ENCODE measurements at places on chromosomes 6 and 20.

DNA sequence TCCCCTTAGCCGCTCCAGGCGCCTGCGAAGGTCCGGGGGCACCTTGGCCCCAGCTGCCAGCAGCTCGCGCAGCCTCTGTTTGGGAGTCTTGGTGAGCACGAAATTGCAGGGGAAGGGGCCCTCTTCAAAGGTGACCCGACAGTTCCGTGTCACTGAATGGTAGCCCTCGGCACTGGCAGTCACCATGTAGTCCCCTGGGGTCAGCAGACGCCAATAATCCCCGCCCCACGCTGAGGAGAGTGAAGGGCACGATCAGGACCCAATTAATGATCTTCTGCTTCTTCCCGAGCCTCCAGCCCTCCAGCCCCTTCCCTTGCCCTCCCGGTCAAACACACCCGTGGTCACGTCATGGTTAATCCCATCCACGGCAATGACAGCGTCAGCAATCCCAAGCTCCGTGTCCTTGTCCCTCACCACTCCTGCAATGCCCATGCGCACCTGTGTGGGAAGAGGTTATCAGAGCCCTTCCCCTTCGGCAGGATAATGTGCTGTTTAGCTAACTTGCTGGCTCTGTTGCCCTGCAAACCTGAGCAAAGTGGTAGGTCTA is 6.2 kb downstream of the CPXM1 start:
- DNase-seq = no peak

GRCh38 chr6:83859410-83860358 is at the start of gene CYB5R4:
TSS of gene CYB5R4 (plus strand) at chr6:83859689. CDS start at chr6:83859783, 94 bp downstream.
- peak; percentile 95 for DNase-seq

- no peak for DNase-seq
These were observed 93.7 kb downstream of the CDS2 start for GRCh38 chr20:5220321-5221060.

GRCh38 chr6:10552270-10552810 is 31.2 kb downstream of the GCNT2 start:
- no peak for DNase-seq

- peak; percentile 88 for DNase-seq
These were observed at the start of gene ULBP2 for GRCh38 chr6:149941583-149942460. TSS of gene ULBP2 (plus strand) at chr6:149942014. CDS start at chr6:149942073, 59 bp downstream.

- no peak for DNase-seq
These were observed 5.4 kb downstream of the FBXL4 start for GRCh38 chr6:98942263-98942803.
